ENCODE measurements at places on chromosomes 12 and 14.

DNA sequence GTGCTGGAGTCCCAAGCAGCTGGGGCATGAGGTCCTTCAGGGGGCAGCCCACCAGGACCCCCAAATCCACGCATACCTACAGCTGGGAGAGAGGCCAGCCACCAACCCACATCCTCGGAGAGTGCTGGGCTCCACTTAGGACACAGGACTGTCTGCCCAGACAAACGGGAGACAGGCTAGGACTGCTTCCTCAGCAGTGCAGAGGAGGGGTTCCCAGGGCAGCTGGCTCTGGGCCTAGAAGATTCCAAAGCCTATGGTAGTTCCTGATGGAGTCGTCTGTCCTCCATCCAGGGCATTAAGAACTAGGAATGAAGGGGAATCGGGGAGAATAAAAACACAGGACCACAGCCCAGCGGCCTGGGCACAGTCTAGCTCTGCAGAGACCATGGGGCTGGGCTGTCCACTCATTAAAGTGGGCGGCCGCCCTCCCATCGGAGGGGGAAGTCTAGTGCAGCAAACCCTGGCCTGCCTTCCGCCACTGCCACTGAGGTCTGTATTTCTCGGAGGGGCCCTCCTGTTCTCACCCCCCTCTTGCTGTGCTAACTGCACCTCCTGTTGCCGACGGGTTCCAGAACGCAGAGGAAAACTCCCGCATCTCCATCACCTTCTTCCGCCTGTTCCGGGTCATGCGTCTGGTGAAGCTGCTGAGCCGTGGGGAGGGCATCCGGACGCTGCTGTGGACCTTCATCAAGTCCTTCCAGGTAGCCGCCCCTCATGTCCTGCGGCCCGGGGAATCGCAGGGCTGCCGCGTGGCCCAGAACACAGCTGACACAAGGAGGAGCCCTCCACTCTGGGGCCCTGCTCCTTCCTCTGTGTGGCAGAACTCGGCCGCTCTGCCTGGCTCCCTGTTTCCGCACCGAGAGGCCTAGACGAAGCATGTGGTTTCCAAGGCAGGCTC lies 143.5 kb upstream of the FKBP4 start:
- DNase-seq, result no peak

- DNase-seq, result no peak
Observed at GRCh38 chr12:88251798-88252197, 109.7 kb downstream of the TMTC3 start.

GRCh38 chr12:10227648-10228047 lies 15.0 kb downstream of the GABARAPL1 start:
- DNase-seq, result no peak

DNA sequence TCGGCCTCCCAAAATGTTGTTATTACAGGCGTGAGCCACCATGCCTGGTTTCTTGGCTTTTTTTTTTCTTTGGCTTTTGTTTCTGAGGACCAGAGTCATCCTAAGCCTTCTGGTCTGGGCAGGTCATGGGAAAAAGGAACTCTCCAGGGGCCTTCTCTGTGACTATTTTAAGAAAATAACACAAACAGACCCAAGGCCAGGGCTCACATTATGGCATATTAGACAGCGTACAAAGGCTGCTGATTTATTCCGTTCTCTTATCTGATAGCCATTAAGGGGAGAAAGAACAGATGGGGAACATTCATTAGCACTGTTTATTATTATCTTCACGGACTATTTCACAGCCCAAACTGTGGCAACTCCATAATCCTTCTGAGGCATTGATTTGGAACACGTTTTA lies 28.8 kb upstream of the MANSC4 start:
- no peak for DNase-seq

DNA sequence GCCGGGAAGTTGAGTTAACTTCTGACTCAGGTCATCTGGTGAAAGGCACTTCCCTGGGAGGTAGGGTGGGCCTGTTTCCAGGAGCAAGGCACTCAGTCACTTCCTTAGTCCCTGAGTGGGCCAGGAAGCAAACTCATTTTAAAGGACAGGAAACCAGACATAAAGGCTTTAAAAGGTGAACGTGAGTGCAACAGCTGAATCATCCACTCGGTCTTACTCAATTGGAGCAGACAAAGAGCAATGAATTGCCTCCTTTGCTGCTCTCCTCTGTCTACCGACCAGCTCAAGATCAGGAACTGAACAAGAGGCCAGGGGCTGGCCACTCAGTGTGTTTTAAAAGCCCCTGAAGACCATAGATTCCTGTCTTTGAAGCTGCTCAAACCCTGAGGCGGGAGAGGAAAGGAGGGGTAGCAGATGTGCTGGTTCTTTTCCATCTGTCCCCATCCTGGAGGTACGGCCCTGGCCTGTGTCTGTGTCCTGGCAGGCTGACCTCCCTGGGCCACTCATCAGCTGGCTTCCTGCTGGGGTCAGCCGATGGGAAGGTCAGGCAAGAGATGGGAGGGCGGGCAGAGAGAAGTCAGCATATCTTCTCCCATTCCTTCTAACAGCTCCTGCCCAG lies 148.9 kb downstream of the PPM1H start:
- DNase-seq, result no peak

DNA sequence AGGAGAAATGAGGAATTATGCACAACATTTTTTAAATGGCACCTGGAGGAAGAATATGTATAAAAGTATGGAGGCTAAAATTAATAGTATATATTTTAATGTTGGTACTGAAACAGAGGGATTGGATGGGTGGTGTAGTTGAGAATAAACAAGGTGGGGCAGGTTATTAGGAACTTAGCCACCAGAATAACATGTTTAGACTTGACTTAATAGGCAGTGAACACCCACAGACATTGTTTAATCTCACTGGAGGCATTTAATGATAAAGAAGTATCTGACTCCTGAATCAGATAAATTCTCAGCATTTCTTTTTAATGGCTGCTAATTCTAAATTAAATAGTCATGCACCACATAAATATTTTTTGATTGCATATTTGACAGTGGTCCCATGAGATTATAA lies 139.7 kb downstream of the CNTN1 start:
- DNase-seq, result no peak

DNA sequence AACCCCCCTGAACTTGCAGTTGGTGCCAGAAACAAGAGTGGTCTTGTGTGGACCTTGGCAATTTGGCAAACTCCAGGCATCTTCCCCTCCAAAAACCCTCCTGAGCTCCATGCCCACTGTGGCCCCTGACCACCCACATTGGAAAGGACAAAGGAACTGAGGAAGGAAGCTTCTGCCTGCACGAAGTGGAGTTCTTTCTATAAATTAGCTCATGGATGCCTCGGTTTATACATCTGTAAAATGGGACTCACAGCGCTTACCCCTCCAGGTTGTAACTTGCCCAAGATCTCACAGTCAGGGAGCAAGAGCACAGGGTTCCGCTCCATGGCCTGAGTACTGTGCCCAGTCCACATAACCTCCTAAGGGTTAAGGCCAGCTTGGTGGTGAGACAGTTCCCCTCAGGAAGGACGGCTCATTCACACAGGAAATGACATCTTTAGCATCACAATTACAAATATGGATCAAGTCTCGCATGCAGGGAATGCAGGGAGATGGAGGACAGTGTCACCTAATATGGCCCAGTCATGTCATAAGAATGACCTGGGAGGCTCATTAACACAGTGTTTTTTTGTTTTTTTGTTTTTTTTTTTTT lies 66.6 kb downstream of the CLMN start:
- DNase-seq, result no peak

DNA sequence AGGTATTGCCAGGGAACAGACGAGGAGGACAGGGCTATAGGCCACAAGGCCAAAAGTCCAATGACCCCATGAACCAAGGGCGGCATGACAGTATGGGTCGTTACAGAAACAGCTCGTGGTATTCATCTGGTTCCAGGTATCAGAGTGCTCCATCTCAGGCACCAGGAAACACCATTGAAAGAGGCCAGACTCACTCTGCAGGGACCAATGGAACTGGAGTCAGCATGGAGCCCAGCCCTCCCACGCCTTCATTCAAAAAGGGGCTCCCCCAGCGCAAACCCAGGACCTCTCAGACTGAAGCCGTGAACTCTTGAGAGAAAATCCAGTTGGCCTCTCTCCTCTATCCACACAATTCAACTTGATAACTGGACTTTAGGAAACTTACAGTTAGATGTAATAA lies 12.9 kb upstream of the KCNH3 start:
- DNase-seq, result no peak

- DNase-seq, result no peak
Observed at GRCh38 chr14:54133896-54134295, 177.3 kb upstream of the BMP4 start.

DNA sequence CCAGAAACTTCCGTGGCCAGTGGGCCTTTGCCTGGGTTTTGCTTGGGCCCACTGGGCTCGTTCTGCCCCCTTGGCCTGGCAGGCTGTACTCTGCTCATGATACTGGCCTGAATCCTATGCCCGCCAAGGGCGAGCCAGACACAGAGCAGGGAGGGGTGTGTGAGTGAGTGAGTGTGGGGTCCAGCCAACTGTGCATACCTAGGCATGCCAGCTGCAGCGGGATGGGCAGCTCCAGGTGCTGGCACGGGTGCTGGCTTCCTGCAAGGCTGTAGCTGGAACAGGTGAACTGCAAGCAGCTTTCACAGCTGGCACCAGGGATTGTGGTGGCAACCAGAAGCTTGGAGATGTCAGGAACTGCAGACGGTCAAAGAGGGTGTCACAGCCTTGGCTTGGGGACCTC lies 1276.4 kb downstream of the SLC16A7 start:
- DNase-seq, result no peak

- no peak for DNase-seq
Observed at GRCh38 chr14:103897075-103897947, 30.9 kb upstream of the TDRD9 start.

- DNase-seq, result no peak
Observed at GRCh38 chr14:32603992-32604565, 275.0 kb downstream of the AKAP6 start.

GRCh38 chr12:128643155-128643554 lies 180.6 kb downstream of the SLC15A4 start:
- DNase-seq, result no peak

DNA sequence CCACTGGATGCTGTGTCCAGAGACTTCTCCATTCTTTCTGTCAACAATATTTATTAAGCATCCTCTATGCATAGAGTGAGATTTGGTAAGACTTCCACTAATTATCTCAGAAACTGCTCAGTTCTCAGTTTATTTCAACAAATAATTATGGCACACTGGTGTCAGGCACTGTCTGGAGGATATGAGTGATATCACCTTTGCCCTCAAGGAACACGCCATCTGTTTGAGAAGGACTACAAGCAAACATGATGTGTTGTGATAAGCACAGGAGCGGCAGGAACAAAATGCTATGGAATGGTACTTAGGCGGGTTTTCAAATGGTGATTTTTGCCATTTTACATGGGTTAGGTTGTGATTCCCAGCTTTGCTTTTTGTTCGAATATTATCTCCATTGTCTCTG lies 229.2 kb downstream of the DPF3 start:
- no peak for DNase-seq

DNA sequence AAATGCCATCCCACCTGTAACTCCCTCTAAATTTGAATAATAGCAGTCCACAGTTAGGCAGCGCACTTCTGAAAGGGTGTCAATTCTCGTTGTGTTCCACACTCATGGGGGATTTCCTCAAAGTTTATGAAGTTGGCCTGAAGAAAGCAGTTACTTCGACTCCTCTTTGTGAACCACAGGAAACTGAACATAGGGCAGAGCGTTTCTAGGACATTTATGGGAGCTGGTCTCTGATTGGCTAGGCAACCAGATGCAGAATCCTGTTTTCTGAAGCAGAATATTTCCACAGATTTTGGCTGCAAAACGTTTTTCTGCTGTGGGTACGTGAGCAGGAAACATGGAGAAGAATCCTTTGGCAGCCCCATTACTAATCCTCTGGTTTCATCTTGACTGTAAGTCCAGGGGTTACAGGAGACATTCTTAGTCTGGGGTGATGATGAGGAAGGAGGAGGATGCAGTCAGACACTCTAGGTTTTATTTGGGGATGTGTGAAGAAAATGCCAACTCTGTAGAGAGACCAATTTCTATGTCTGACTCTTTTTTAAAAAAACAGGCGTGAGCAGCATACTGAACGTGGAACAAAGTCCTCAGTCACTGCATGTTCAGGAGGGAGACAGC lies 431.5 kb upstream of the OR4E1 start:
- no peak for DNase-seq

DNA sequence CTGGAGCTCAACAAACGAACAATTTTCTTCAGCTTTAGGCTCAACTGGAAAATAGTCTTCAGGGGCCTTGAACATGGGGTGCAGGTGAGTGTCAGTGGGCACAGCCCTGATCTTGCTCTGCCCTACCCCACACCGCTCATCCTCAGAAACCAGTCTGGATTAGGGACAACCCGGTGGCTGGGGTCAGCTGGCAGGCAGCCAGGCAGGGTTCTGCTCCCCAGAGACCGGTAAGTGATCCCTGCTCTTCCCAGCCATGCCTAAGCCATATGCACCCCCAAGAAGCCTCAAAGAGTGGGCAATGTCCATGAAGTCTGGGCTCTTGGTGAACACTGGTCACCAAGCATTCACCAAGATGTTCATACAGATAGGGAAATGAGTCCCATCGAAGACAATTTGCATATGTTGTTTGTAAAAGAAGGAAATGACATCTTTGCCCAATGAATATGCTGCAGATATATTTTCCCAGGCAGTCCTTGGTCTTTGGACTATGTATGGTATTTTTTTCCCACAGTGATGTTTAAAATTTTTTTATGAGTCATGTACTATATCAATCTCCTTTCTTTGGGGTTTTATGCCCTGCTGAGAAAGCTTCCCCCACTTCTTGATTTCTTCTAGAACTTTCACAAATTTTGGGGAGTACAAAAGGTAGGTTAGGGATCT lies 63.9 kb upstream of the VASH1 start:
- DNase-seq, result no peak

GRCh38 chr14:65344011-65344410 lies 68.5 kb upstream of the FUT8 start:
- no peak for DNase-seq

DNA sequence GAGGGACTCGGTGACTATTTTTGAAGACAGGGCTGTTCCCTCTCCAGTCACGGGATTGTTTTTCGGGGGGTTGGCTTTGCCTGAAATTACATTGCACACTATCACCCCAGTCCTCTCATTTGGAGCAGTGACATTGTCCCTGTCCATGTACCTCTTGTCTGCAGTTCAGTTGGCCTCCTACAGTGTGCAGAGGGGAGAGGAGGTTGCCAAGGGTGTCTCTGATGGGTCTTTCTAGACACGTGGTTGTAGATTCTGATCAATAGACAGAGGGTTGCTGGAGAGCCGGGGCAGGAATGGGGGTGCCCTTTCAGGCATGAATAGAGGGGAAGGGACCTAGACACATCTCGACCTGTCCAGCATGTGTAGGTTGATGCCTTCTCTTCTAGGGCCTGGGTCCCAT lies 1.2 kb downstream of the TMEM120B start:
- no peak for DNase-seq
